Chondrocyte (in vitro differentiated cells): ENCODE measurements at places on chromosomes 6 and 20. TPM values are rescaled to one million over a fixed set of nuclear protein-coding genes. Genes with fewer than 3 reads are reported as not detected.

HEY2 gene
- 17.6 to 43.0 TPM (median 41.2 TPM) in 3 replicates for total RNA-seq

OOEP gene
- not detected in 3 replicates for total RNA-seq

DSP gene
- total RNA-seq = 464 to 589 TPM (median 471 TPM) in 3 replicates

DNA sequence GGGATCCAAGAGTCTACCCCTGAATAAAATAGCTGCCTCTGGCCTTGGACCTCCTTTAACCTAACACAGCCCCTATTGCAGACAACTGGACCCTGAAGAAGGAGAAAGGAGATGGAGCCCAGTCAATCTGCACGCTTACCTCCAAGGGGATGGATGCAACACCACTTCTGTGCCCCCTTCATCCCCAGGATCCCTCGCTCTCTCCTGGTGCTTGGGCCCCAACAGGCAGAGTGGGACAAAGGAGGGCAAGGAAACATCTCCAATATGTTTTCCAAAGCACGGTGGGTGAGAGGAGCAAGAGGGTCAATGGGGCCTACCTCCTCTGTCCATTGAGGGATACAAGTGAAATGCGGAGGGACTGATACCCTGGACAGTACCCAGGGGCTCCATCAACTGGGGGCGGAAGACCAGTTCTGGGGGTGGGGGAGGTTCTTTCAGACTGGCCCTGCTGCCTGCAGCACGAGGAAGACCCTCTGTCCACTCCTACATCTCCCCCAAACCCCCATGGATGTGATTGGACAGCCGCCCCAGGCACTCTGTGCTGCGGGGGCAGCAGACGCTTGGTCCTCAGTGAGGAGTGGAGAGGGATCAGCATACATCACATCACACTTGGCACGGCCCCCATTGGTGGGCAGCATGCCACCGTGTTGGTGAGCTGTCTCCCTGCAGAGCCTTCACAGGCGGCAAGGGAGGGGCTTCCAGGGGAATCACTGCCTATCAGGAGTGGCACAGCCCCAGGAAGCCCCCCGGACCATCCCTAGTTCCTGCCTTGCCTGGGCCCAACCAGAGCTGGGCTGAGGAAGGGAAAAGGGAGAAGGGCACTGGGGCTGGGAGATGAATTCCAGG lies 70.6 kb downstream of the MRPL14 start:
- no peak for DNase-seq

- DNase-seq = no peak
These were observed 90.0 kb upstream of the AKAP12 start for GRCh38 chr6:151149793-151150192.

DNA sequence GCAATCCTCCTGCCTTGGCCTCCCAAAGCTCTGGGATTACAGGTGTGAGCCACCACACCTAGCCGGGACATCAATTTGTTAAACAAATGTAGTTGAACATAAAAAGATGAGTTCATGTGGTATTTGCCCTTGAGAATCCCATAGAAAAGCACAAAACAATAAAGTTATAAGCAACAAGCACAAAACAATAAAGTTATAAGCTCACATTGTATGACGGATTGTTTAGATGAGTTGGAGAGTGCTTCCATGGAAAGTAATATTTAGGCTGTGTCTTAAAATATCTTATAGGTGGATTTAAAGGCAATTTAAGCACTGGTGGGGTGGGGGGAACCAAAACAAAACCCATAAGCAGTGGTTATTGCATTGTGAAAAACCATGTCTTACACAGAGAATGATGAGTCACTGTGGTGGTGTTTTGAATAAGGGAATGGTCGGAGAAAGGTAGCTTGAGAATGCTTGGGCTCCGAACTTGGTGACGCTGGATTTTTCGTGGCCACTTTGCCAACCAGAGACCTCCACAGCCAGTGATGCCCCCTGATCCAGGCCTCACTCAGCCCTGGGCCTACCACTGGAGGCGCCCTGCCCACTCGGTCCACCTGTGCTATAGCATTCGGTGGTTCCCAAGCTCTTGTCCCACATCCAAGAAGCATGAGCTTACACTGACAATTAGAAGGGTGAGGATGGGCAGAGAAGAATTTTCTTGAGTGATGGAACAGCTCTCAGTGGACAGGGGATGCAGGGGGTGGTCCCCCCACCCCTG lies 256.0 kb downstream of the CDKAL1 start:
- no peak for DNase-seq

DNA sequence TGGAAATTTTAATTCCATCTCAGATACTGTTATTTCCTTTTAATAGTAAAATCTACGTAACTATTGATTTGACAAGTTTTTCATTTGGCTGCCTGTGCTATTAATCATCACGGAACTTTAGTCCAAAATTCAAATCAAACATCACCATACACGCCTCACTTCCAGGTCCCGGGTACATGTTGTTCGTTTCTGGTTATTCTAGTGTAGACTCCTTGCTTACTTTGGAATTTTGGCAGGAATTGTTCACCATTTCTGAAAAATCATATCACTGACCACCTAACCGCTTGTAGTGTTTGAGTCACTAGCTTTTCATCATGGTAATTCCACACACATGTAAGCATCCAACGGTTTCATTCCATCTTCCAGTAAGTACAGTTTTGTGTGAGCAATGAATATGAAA lies 98.0 kb upstream of the NHSL1 start:
- no peak for DNase-seq
